ENCODE measurements at places on chromosomes 7 and 10.

GRCh38 chr7:141239661-141240060 lies 165.8 kb downstream of the TMEM178B start:
- no peak for DNase-seq

GRCh38 chr7:151186640-151187408 lies at the start of gene ASB10:
ASB10 (minus strand) TSS chr7:151187250; CDS start chr7:151187130, 120 bp downstream.
- DNase-seq = no peak

GRCh38 chr7:53541475-53541874 lies 506.0 kb downstream of the POM121L12 start:
- DNase-seq = no peak

DNA sequence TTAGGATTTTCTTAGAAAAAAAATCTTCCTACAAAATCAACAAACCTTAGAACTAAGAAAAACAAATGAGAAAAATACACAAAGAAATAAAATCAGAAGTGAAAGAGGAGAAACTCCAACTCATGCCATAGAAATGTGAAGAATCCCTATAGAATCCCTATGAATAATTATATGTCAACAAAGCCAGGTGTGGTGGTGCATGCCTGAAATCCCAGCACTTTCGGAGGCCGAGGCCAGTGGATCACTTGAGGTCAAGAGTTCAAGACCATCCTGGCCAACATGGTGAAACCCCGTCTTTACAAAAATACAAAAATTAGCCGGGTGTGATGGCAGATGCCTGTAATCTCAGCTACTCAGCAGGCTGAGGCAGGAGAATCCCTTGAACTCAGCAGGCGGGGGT lies 27.1 kb downstream of the ACSM6 start:
- DNase-seq = peak; percentile 36

DNA sequence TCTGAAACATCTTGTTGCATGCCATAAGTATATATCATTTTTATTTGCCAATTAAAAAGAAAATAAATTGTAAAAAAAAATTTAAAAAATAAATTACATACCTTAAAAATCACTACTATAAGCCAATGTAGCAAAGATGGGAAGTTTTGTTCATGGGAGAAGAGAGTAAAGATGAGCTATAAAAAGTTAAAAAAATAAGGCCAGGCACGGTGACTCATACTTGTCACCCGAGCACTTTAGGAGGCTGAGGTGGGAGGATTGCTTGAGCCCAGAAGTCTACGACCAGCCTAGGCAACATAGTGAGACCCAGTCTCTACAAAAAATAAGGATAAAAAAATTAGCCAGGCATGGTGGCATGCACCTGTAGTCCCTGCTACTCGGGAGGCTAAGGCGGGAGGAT lies 8.4 kb upstream of the STK32C start:
- DNase-seq = no peak

- peak; percentile 18 for DNase-seq
Measured at GRCh38 chr10:1308962-1309616, 252.9 kb downstream of the WDR37 start.

- DNase-seq = no peak
Measured at GRCh38 chr10:12443026-12443425, 93.7 kb downstream of the CAMK1D start.

- no peak for DNase-seq
Measured at GRCh38 chr10:42973870-42974692, 102.8 kb upstream of the RET start.

- no peak for DNase-seq
Measured at GRCh38 chr10:32437334-32437733, 8.6 kb upstream of the CCDC7 start.

GRCh38 chr7:26372249-26372648 lies 80.6 kb downstream of the SNX10 start:
- no peak for DNase-seq

- no peak for DNase-seq
Measured at GRCh38 chr10:76114581-76115001, 683.2 kb downstream of the LRMDA start.

- DNase-seq = peak; percentile 64
Measured at GRCh38 chr10:62050893-62051433, 149.5 kb downstream of the ARID5B start.

DNA sequence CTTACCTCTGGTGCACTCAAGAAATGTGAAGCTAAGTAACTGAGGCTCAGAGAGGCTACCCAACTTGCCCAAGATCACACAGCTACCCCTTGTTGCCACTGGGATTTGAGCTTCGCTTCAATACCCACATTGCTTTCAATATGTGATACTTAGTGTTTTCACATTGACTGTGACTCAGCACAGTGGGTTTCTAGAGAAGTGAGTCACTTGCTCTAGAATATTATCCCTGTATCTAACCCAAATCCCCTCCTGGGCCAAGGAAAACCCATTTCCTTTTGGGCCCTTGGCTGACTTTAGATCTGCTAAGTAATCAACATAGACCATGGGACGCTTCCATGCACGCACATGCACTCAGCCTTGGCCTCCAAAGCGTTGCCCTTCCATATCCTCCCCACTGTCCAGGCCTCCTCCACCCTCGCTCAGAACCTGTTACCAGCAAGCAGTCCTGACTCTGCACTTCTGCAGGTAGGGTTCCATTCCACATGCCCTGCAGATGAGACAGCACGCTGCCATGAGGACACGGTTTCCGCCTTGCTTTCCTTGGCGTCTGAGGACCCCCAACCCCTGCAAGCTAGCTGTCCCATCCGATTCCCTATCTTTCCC lies 87.7 kb upstream of the CHST15 start:
- DNase-seq = peak; percentile 49

DNA sequence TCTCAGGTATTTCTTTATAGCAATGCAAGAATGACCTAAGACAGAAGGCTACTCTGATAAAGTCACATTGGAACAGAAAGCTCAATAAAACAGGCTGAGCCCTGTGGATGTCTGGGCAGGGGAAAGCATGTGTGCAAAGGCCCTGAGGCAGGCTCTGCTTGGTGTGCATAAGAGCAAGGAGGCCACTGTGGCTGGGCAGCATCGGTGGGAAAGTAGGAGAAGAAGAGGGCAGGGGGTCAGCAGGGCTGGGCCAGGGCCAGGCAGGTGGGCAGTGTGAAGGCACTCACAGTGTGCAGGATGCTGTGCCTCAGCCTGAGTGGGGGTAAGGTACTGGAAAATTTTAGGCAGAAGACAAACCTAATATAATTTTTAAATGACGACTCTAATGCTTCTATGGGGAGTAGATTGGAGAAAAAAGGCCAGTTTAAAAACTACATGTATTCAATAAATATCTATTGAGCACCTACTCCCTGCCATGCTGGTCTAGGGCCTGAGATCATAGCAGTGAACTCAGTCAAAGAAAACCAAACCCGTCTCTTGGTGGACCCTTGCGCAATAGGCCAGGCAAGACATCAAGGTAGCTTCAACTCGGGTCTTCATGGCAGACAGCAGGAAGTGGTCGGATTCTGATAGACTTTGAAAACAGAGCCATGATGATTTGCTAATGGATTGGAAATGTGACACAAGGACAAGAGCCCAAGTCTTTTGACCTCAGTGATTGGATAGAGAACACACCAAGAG lies 572.3 kb downstream of the TCERG1L start:
- no peak for DNase-seq

- DNase-seq = peak; percentile 19
Measured at GRCh38 chr7:2471022-2471329, 5.2 kb downstream of the GRIFIN start.

DNA sequence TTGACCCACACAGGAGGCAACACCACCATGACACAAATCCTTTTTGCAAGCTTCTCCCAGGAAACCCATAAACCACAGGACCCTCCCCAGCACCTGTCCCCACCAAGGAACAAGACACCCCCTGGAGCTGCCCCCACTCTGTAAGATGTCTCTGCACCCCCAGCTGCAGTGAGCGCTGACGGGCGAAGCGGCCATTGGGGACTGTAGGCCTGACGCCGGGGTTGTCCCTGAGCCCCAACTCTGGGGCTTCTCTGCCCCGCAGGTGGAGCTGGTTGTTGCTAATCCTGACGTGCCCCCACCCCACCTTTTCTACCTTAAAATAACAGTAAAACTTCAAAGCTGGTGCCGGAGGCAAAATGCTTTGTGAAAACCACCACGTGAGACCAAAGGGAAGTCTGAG lies 94.7 kb upstream of the PPP2R2D start:
- DNase-seq = no peak

DNA sequence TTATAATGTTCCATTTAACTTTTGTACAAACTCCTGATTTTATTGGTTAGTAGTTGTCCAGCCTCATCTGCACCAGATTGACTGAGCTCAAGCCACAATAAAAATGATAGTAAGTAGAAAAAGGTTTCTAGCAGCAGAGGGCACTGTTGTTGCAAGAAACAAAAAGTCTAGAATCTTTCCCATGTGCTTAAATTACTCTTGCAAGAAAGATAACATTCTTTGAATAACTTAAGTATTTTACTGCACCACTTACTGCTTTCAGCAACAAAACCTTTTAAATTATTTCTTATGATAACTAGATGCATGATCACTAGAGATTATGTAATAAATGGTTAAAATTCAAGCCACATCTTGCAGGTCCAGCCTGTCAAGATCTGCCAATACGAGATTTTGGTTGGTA lies 27.0 kb downstream of the LMOD2 start:
- peak; percentile 65 for DNase-seq

- DNase-seq = no peak
Measured at GRCh38 chr10:75764974-75765788, 333.8 kb downstream of the LRMDA start.

DNA sequence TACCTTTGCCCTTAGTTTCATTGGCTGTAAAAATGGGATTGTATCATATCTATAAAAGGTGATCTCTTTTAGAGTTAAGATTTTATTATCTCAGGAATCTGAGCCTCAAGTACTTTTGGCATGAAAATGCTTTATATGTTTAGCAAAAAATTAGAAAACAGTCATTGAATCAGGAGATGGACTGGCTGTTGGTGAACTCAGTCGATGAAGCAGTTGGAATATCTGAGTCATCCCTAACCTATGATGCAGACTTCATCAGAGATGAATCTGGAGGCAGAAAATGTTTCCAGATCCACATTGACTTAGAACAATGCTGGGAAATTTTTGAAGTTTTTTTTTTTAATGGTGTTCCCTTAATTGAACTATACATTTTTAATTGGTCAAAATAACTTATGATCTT lies 228.5 kb downstream of the SLC25A13 start:
- DNase-seq = peak; percentile 33

GRCh38 chr7:94374721-94375566 lies 19.8 kb upstream of the COL1A2 start:
- DNase-seq = peak; percentile 85

GRCh38 chr10:80277016-80277415 lies 12.4 kb downstream of the MAT1A start:
- no peak for DNase-seq

DNA sequence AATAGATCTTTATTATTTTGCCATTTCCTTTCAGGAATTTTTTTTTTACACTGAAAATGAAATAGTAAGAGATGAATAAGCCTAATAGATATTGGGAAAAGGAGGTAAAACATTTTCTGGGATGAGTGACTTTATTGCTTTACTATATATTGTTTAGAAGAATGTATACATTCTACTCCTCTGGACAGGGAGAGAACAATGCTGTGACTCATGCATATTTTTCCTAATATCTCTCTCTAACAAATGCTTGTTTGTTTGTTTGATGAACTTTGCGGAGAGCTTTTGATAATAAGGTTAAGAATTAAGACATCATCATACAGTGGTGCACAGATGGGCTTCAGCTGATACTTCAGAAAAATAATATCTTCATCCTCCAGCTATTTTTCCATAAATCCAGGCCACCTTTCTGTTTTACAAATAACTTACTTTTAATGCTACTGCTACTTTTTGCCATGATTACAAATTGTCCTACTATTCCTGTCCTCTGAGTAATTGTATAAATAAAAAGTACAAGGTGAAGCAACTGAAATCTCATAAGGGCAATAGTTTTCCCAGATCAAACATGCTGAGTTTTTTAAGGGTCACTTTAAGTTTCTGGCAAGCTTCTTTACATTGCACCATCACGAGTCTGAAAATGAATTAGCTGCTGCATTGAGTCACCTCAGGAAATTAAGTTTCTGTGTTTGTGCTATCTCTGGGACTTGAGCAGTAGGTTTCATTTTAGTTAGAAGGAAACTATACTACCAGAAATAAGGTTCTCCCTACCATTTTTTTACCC lies 207.3 kb upstream of the POT1 start:
- DNase-seq = peak; percentile 24

DNA sequence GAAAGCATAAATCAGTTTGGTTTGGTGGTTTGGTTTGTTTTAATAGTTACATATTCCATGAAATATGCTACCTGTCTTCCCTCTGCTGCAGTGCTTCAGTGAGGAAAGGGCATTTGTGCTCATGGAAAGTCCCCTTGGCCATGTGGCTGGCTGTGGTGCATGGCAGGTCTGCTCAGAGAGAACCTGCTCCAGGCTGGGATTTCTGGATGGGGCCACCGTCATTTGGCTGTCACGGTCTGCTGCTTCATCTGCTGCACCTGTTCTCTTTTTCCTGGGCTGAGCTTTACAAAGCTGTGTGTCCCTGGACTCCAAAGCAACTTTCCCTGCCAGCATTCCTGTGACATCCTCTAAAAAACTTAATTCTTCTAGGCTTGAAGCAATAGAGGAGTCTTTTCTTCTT lies 8.9 kb downstream of the CDK14 start:
- no peak for DNase-seq

DNA sequence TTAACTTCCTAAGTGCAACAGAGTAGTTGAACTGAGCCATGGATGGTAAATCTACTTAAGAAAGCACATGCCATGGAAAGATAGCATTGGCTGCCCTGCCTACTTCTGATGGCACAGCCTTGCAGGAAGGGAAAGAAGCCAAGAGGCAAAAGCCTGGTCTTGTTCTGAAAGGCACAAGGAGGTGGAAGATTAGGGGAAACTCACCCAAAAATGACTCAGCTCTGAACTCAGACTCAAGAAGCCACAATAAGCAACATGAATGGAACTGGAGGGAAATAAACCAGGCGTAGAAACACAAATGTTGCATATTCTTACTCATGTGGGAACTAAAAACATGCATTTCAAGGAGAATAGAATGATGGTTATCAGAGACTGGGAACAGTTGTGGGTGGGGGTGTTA lies 20.8 kb upstream of the ALOX5 start:
- no peak for DNase-seq

DNA sequence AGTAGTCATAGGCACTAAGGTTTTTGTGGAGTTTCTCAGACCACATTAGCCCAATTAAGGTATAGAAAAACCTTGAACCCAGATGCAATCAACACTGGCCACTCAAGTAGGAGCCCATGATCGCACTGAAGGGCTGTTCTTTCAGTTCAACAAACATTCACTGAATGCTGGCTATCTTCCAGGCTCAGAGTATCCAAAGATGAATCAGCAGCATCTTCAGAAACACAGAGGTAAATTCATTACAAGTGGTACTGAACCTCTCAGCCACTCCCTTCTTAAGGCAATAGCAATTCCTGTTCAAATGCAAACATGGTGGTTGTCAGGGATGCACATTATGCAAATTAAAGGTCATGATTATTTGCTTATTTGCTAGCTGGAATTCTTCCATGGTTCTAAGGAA lies 17.1 kb downstream of the KCNK18 start:
- no peak for DNase-seq

DNA sequence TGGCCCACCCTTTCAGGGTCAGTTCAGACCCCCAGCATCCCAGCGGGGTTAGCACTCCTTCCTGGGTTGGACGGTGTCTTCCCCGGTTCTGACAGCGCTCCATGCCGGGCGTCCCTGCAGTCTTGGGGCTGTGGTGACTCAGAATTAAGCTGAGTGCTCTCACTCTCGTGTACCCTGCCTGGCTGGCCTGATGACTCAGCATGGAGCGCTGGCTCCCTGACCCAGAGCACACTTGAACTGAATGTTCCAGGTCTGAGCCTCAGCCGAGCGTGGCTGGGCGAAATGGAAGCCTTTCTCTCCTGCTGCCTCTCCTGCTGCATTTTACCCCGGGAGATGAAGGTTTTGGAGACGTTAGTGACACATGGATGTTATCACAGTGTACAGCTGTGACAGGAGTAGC lies 7.1 kb downstream of the BAG3 start:
- DNase-seq = peak; percentile 74
